ENCODE measurements at places on chromosomes 4 and X.

GRCh38 chr4:172344308-172344938 is 531.2 kb downstream of the GALNTL6 start:
- no peak for DNase-seq

DNA sequence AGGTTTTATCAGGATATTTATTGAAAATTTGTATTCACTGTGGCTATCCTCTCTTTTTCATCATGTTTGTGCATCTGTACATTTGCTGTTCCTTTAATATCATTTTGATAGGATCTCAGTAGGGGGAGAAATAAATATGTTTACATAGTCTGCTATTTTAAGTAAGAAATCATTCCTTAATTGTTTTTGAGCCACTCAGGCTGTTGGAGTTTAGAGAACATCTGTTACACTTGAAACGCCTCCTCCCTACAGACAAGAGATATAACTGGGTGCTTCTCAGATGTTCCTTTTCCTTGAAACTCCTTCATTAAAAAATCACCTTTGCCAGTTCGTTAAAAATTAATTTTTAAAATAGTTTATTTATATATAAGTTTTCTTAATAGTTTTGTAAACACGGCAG is 59.4 kb downstream of the QRFPR start:
- no peak for DNase-seq

- DNase-seq: no peak
Observed at GRCh38 chr4:30716681-30717207, 3.4 kb upstream of the PCDH7 start.

DNA sequence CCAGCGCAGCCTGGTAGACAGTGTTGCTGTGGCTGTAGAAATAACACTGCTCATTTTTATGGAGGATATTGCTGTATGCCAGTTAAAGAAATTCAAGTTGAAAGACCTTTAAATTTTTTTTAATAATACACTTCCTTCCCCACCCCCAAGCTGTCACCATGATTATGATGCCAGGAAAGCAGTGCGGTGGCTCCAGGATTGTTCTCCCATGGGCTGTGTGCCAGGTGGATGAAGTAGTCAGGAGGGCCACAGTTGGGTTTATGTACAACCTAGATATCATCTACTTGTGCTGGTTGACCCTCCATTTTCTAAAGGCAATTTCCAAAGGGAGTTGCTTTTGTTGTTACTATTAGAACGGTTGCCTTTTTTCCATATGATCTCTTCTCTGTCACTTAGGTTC is 136.6 kb downstream of the AFF1 start:
- no peak for DNase-seq

DNA sequence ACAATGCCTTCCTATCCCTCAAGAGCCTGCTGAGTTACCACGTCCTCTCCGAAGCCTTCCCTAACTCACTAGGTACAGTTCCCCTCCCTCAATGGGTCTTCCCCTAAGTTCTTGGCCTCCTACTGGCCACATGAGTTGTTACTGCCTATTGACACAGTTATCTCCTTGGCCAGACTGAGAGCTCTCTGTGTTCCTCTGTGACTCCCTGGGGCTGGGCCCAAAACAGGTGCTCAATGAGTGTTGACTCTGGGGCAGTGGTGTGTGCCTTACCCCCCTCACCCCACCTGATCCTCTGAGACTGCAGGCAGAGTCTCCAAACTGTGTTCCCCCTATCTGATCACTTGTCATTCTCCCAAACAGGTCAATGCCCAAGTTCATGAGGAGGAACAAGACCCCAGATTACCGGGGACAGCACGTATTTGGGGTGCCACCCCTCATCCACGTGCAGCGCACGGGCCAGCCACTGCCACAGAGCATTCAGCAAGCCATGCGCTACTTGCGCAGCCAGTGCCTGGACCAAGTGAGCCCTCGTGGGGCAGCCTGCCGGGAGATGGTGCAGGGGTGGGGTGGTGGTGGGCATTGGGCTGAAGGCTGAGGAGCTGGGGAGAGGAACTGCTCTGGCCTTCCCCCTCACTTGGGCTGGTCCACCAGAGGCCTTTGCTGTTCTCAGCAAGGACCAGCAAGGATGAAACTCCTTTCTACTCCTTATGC is 72.6 kb downstream of the STARD8 start:
- DNase-seq: no peak

DNA sequence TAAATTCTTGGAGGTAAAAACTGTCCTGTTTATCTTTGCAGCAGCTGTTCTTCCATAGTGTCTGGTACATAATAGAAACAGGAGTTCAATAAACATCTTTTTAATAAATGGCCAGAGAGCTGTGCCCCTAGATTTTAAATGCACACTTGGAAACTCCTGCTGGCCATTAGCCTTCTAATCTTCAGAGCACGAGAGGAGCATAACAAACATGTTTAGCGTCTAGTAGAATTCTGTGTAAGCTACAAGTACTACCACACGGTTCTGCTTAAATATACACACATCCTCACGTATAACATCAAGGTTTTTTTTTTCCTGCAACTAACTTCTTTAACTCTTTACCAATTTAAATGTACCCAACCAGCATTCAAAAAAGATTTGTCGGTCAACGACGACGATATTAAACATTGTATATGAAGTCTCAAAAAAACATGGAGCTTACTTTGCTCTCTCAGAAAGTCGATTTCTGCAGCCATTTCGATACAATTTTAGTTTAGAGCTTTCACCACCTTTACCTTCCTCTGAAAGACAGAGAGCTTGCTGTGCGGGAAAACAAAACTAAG is 628 bp downstream of the SCLT1 start:
- DNase-seq: no peak

GRCh38 chr4:25749150-25749794 is 93.6 kb downstream of the SLC34A2 start:
- DNase-seq: no peak

- DNase-seq: no peak
Observed at GRCh38 chrX:120207009-120207605, 43.5 kb upstream of the ZBTB33 start.

GRCh38 chr4:2040391-2041238 is 18.5 kb upstream of the NAT8L start:
- DNase-seq: no peak

DNA sequence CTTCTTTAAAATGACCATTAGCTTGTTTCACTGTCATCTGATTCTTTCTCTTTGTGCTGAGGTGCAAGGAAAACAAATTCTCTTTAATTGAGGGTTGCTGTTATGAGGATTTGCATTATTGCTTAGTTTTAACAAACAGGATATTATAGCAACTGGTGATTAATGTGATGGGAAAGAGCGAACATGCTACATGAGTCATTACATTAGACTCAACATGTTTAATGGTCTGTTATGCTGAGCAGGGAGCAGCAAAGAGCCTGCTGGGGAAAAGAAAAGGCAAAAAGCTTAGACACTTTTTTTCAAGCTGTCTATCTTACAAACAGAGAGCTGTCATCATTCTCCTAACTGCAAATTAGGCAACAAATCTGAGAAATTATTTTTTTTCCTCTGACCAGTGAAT is 230.5 kb upstream of the LCORL start:
- DNase-seq: no peak

GRCh38 chr4:108775921-108776320 is 13.1 kb upstream of the ETNPPL start:
- no peak for DNase-seq

GRCh38 chr4:8820178-8821102 is 51.2 kb downstream of the HMX1 start:
- DNase-seq: no peak

GRCh38 chr4:74675673-74676279 is 118.5 kb downstream of the BTC start:
- no peak for DNase-seq

DNA sequence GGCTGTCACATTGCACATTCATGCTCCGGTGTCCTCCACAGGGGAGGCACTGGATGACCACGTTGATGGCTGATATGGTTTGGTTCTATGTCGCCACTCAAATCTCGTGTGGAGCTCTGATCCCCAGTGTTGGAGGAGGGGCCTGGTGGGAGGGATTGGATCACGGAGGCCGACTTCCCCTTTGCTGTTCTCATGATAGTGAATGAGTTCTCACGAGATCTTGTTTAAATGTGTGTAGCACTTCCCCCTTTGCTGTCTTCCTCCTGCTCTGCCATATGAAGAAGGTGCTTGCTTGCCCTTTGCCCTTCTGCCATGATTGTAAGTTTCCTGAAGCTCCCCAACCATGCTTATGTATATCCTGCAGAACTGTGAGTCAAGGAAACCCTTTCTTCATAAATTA is 22.3 kb upstream of the NAT8L start:
- no peak for DNase-seq

GRCh38 chr4:121192013-121192412 is 27.9 kb upstream of the TNIP3 start:
- DNase-seq: no peak

DNA sequence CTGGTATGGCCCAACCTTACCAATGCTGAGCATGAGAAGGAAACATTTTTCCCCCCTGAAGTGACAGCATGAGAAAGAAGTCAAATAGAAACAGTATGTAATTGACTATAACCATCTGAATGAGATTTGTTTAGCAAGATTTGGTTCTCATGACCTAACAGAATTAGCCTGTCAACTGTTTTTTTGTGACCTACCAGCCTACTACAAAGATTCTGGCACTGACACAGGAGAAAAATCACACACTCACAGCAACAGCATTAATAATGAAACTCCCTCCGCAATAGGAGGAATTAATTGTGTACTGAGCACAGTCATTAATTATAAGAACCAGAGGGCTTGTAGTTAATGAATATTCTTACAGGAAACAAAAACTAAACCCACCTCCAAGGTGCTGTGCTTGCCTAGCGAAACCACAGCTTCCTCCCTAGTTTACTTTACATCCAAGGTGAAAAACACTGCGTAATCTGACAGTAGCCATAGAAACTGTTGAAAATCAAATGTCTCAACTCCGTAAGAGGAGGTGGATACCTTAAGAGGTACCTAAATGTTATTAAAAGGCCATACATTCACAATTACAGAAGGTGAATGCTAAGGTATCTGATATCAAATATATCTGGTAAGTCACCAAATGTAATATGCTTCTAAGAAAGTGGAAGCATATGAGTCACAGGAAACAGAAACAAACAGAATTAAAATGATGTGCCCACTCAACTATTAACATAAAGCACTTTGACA is 34.9 kb downstream of the MMRN1 start:
- DNase-seq: no peak

GRCh38 chrX:12153741-12154140 is 15.5 kb downstream of the FRMPD4 start:
- no peak for DNase-seq

DNA sequence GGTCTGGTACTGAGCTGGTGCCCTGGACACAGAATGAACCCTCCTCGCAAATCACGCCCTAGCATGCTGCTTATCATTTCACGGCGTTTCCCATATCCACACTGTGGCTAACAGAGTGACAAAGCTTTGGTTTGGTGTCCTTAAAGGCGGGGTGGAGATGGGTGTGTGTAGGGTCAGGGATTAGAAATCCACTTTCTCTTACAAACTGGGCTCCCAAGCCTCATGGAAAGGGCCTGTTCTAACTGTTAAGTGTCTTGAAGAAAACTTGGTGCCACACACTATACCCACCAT is 735 bp upstream of the CHRDL1 start:
- no peak for DNase-seq

DNA sequence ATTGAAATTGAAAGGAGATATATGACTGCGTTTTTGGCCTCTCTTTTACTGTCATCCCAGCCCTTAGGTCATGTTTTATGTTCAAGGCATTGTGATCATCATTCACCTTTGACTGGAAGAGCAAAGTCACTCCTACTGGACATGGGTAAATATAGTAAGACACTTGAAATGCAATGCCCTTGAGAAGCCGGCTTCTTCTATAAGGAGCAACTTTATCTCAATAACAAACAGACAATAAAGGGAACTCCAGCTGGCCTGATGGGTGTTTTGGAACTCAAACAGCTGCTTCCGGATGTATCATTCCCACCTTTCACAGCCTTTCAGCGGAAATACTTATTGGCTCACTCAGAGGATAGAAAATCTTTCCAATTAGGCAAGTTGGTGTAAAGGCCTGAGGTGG is 65.1 kb upstream of the C4orf54 start:
- DNase-seq: no peak

GRCh38 chr4:13478707-13479106 is 5.4 kb downstream of the RAB28 start:
- no peak for DNase-seq

DNA sequence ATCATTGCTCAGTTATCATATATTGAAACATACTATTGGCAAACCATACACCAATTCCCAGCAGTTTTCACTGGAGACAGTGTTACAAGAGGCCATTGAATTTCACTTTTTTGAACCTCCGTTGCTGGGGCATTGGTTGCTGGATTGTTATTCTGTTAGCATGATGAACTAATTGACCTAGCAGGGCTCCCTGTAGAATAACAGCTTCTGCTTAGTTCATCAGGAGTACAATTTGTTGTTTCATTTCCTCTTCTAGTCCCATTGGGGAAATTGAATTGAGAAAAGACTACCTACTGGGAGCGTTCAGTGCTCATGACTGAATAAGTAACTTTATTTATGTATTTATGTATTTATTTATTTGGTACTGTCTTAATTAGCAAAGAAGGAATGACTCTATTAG is 151.6 kb downstream of the SLIT2 start:
- no peak for DNase-seq

DNA sequence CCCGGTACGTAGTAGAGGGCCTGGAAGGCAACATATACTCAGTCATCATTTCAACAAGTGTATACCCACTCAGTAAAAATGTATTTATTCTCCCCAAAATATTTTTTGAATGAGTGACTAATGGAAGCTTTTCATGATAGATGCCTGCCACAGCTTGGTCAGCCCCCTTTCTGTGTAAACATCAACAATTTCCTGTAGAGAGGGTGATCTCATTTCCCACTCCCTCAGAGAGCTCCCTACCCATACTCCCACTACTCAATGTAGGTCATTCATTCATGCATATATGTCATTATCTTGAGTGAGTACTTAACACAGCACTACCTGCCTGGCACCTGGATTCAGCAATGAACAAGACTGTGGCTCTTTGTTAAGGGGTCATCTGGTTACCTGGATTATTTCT is 81.9 kb downstream of the STK32B start:
- DNase-seq: no peak

- DNase-seq: no peak
Observed at GRCh38 chr4:185512516-185512915, 22.8 kb downstream of the PDLIM3 start.

DNA sequence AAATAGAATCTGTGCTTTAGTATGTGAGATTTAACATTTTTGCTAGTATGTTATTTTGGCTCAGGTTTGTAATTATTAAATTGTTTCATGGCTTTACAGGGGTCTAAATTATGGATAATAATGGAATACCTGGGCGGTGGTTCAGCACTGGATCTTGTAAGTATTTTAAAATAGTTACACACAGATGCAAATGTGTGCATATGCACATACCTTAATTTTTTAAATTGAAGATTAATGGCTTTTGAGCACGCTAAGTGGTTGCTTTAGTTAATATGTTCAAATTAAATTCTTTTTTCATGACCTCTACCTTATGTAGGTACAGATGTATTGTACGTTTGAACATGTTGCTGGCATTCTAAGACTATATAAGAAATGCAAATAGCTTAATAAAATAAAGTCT is 40.2 kb downstream of the STK26 start:
- DNase-seq: no peak

- DNase-seq: no peak
Observed at GRCh38 chr4:41044165-41044564, 170.2 kb downstream of the APBB2 start.

DNA sequence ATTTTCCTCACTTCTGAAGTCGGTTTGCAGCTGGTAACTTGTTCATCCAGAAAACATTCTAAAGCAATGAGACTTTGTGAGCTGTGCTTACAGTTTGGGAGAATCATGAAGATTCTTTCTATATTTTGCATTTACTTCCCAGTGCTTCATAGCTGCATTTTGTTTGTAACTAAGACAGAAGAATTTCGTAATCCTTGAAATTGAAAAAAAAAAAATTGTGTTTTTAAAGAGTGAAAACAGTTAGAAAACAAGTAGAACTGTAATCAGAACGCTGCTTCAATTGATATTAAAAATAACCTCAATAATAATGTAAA is 392.4 kb downstream of the UNC5C start:
- DNase-seq: no peak

Data from activated T-helper 1 cell treated with anti-CD3 and anti-CD28 coated beads, Interleukin-2, amount 50 U/mL, for 16 hours (primary cell).